CD4-positive, alpha-beta T cell treated with Interleukin-15 for 4 hours (primary cell): ENCODE measurements at places on chromosomes 5 and 9.

GRCh38 chr9:20391208-20391607 is 231.1 kb downstream of the MLLT3 start:
- DNase-seq, result no peak

DNA sequence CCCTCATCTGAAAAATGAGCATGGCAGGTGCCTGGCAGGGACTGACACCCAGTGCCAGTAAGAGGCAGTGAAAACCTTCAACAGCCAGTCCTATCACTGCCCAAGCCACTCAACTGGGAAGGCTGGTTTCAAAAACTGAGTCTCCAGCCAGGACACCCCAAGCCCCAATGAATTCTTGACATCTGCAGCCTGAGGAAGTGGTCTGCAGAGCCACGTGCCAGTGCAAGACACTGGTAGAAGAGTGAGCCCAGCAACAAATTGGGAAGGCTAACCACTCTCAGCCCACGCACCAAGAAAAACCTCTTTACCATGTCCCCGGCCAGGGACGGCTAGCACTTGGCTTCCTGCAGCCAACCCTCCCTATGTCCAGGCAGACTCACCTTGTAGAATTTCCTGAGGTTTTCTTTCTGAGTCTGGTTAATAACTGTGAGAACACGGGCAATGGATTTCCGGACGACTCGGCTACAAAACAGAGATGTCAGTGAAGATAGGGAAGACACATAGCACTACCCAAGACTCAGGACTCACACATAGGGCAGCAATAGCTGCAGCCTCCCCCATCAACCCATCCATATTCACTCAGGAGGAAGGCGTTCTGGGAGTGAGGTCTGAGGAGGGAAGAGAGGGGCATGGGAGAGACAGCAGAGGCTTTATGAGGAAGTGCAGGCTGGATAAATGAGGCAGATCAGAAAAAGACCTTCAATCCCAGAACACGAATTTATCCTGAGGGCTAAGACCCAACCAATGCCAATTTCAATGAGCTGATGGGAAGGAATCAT is 1.8 kb downstream of the RPL35 start:
- DNase-seq, result no peak

DNA sequence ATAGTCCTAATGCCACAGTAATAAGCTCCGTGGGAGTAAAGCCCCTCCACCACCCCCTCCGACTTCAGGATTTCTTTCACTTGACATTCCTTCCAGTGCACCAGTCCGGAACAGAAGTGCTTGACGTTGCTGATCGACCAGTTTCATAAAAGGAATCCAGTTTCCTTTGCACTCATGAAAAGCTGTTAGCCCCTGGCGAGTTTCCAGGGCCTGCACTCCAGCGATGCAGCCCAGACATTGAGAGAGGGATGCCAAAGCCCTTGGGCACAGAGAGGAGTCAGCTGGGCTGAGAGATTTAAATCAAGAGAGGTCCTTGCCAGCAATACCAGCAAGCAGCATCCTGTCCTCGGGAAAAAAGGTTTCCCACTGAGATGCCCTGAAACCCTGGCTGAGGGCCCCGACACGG is 170.1 kb downstream of the GABBR2 start:
- no peak for DNase-seq

DNA sequence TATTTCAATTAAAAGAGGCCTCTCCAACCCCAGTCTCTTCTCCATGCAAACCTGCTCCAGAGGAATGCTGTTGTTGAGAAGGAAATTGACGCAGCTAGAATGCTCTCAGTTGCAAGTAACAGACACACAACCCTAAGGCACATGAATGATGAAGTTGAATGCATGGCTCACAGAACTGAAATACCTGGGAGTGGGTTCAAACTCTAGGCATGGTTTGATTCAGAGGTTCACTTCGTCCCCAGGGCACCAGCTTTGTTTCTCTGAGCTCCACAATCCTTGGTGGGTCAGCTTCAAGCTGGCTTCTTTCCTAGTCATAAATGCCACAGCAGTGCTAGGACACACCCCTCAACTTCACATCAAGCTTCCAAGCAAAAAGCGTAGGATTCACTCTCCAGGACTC is 4.6 kb downstream of the ACTL7B start:
- DNase-seq, result no peak

GRCh38 chr5:57503433-57503832 is 20.8 kb upstream of the ACTBL2 start:
- DNase-seq, result no peak

DNA sequence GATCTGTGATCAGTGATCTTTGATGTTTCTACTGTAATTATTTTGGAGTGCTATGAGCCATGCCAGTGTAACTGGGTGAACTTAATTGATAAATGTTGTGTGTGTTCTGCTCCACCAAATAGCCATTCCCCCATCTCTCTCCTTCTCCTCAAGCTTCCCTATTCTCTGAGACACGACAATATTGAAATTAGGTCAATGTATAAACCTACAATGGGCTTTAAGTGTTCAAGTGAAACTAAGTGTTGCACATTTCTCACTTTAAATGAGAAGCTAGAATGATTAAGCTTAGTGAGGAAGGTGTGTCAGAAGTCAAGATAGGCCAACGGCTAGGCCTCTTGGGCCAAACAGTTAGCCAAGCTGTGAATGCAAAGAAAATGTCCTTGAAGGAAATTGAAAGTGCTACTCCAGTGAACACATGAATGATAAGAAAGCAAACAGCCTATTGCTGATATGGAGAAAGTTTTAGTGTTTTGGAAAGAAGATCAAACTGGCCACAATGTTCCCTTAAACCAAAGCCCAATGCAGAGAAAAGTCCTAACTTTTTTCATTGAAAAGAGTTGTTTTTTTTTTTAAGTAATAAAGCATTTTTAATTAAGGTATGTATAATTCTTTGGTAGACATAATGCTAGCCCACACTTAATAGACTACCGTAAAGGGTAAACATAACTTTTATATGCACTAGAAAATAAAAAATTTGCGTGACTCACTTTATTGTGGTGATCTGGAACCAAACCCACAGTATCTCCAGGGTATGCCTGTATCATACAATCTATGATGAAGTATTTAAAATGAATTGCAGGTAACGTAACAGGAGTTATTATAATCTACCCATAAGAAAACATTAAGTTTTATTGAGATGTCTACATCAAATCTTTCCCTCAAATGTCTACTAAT is 42.5 kb upstream of the ALDH1A1 start:
- DNase-seq, result no peak

GRCh38 chr9:136231478-136232297 is 13.9 kb downstream of the QSOX2 start:
- DNase-seq, result peak; percentile 13

- no peak for DNase-seq
Observed at GRCh38 chr5:166679331-166679730, 1612.1 kb upstream of the WWC1 start.
